ENCODE measurements at places on chromosomes 16 and 17.

GRCh38 chr16:65965628-65966027 is 400.9 kb upstream of the CDH5 start:
- no peak for DNase-seq

- DNase-seq: peak; percentile 60
Observed at GRCh38 chr17:78019367-78019975, 61.0 kb downstream of the TNRC6C start.

DNA sequence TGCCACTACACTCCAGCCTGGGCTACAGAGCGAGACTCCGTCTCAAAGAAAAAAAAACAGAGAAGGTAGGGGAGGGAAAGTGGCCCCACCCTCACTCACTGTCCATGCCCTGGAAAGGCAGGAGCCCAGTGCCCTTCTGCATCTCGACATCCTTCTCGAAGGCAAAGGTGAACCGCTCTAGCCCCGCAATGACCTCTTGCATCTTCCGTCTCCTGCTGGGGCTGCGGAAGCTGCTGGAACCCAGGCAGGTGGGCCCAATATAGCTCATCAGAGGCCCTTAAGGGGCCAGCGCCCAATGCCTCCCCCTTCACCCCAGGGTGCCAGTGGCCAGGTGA is at the start of gene CPSF4L:
CPSF4L (minus strand) TSS at position 264 of the 335 bp plus-strand sequence; CDS start at position 202, 62 bp downstream.
- DNase-seq: no peak

DNA sequence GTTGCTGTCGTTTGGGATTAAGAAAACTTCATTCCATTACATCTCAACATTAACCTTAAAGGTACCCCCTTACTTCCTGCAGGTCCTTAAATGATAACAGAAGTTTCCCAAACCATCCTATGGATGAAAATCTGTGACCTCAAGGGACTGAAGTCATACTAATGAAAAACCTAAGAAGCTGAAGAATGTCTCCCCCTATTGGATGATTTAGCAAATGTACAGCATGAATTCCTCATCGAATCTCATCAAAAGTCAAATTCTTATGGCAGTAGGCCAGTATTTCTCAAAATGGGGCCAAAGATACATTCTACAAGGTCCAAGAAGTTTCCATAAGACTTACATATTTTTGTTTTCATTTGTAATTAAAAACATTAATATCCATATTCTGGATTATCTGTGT is 13.5 kb downstream of the SCO1 start:
- peak; percentile 22 for DNase-seq

DNA sequence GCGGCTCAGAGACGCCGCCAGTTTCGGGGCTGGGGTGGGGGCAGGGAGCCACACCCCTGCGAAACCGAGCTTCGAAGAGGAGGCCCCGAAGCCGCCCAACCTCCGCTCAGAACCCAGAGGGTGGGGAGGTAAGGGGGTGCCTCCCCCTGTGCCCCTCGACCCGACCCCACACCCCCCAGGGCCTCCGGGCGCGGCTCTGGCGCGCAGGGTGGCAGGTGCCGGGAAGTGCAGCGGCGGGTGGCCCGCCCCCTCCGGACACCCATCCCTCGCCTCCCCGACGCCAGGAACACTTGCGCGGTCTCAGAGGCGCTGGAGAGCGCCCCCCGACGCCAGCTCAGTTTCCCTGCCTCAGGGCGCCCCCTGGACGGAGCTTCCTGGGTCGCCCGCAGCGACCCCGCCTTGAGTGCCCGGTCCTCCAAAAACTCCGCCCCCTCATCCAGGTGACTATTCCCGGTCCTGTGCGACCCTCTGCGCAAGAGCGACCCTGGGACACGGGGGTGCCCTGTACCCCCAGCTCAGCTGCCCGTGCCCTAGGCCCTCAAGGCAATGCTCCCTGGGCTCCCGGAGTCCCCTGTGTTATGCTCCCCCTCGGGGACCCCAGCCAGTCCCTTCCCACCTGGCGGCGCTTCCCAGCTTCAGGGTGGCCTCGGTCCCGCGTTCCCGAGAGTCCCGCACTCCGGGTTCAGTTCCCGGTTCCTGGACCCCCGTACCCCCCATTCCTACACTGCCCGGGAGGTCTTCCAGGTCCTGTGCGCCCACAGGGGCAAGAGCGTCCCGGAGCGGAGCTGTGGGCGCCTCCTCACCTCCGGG is 562 bp downstream of the PPL start:
- peak; percentile 50 for DNase-seq

Measured in NCI-H2171 treated with DMSO at 0.1 percent for 48 hours (cell line).